ENCODE measurements at places on chromosomes 16 and 17.

- no peak for DNase-seq
These were observed 22.2 kb upstream of the ATP2A3 start for GRCh38 chr17:3986270-3986938.

GRCh38 chr17:7748076-7748775 is 30.7 kb downstream of the DNAH2 start:
- DNase-seq = peak; percentile 8

GRCh38 chr16:11098601-11099390 is 154.4 kb downstream of the CLEC16A start:
- DNase-seq = no peak

DNA sequence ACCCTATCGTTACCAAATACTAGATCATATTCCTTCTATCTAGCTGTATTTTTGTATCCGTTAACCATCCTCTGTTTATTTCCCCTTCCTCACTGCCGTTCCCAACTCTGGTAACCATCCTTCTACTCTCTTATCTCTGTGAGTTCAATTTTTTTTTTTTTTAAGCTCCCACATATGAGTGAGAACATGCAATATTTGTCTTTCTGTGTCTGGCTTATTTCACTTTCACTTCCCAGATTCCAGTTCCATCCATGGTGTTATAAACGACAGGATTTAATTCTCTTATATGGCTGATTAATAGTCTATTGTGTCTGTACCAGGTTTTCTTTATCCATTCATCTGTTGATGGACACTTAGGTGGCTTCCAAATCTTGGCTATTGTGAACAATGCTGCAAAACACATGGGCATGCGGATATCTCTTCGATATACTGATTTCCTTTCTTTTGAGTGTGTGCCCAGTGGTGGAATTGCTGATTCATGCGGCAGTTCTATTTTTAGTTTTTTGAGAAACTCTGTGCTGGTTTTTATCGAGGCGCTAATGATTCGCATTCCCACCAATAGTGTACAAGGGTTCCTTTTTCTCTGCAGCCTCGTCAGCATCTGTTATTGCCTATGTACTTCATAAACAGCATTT is 599.6 kb downstream of the TMEM114 start:
- no peak for DNase-seq

DNA sequence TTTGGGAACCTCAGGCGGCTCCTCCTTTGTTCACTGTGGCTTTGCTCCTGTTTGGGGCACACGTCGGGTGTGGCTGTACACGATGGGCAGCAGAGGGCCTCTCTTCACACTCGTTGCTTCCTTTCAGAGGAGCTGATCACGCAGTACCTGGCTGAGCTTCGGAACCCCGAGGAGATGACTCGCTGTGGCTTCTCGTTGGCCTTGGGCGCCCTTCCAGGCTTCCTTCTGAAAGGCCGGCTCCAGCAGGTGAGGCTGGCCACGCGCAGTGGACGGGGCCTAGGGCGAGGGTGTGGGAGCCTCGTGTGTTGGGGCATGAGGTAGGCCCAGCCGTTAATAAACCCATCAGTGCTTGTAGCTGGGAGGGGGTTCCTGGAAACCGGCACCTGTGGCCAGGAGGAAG is 85.0 kb upstream of the ZNF750 start:
- DNase-seq = no peak

GRCh38 chr17:60297760-60298401 is 94.1 kb downstream of the USP32 start:
- DNase-seq = no peak

GRCh38 chr17:73132085-73132492 is 32.7 kb upstream of the SSTR2 start:
- DNase-seq = no peak

GRCh38 chr16:86334079-86334635 is 176.2 kb upstream of the FOXF1 start:
- no peak for DNase-seq

DNA sequence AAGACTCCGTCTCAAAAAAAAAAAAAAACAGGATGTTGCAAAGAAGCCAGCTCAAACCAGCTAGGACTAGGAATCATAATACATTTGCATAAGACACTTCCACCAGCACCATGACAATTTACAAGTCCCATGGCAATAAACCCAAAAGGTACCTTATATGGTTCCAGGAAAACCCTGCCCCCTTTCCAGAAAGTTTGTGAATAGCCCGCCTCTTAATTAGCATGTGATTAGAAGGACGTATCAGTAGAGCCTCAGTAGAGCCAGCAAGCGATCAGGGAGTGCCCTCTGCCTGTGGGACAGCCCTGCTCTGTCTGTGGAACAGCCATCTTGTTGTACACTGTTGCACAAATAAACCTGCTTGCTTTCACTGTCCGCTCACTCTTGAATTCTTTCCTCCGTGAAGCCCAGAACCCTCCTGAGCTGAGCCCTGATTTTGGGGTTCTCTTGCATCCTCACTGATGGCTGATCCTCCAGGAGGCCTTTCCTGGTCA is 14.0 kb downstream of the NUPR1 start:
- DNase-seq = no peak

GRCh38 chr17:34974179-34974578 is 6.1 kb upstream of the LIG3 start:
- no peak for DNase-seq

DNA sequence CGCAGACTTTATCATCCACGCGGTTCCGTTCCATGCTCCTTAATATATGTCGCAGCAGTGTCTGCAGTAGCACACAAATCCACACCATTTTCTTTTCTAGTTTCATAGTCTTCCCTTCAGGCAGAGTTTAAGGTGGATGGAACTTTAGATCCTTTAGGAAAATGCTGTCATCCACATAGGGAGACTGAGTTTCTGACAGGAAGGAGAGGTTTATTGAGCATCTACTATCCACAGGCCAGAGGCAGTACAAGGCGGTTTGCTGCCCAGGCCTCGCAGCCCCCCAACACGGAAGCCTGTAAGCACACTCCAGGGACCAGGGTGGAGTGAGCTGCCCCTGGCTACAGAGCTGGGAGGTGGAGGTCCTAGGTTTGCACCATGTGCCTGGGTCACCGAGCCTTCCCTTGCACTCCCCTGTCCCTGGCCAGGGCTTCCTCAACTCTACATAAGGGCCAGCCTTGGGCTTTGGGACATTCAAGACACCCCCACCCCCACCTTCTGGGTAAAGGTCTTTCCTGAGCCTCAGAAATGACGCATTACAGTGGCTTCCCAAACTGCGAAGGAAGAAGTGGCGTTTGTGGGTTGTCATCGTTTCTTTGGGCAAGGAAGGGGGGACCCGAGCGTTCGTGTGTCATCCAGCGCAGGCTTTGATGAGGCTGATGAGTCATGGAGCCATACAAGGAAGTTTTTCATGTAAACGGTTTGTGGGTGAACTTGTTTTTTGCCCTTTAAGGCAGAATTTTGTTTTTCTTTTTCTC is 146.5 kb upstream of the PLCG2 start:
- no peak for DNase-seq

GRCh38 chr17:46056800-46057304 is 57.8 kb downstream of the STH start:
- no peak for DNase-seq

GRCh38 chr17:20728181-20728580 is 148.7 kb downstream of the CDRT15L2 start:
- no peak for DNase-seq

- DNase-seq = no peak
These were observed 10.9 kb upstream of the COL1A1 start for GRCh38 chr17:50212121-50212843.

DNA sequence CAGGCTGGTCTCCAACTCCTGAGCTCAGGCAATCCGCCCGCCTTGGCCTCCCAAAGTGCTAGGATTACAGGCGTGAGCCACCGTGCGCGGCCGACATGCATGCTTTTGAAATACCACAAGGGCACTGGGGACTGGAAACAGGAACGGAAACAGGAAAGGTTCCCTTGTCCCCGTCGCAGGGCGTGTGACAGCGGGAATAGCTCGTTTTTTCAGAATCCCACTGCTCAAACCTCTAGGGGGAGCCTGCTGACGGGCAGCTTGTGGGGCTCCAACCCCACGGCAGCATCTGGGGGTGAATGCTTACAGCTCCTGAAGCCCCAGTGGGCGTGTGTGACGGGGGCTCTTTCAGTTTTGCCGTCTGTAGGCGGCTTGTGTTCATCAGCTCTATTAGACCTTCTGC is 18.8 kb upstream of the ASGR2 start:
- DNase-seq = no peak

GRCh38 chr16:12245921-12246720 is 269.6 kb downstream of the SNX29 start:
- no peak for DNase-seq

GRCh38 chr16:74279805-74280204 is 16.8 kb upstream of the PSMD7 start:
- no peak for DNase-seq

DNA sequence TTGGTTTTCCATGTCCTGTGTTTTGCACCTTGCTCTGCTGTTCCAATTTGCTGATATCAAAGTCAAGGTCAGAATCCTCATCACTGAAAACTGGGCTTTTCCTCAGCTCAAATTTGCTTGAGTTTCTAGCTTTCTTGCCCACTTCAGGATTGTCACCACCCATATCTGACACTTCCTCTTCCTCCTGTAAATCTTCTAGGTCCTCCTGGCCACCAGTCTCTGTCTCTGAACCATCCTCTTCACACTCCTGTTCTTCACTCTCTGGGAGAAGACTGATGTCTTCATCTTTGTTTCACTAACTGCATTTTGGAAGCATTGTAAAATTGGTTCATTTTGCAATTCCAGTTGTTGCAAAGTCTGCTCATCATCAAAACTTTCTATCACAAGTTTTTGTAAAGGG is 63.4 kb upstream of the RBL2 start:
- DNase-seq = no peak

DNA sequence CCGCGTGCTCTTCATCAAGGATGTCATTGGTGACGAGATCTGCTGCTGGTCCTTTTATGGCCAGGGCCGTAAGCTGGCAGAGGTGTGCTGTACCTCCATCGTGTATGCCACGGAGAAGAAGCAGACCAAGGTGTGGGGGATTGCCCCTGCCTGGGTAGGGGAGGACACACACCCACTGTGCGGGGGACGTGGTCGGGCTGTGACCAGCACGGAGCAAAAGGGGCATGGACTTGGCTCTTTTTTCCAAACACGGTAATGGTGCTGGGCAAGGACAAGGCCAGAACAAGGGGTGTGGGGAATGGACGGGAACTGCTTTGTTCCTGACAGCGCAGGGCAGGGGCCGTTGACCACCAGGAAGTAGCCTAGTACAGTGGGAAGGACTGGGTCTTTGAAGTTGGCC is 6.8 kb downstream of the TNFAIP1 start:
- DNase-seq = no peak

GRCh38 chr17:4206962-4207361 is 56.8 kb downstream of the ANKFY1 start:
- DNase-seq = no peak

- no peak for DNase-seq
These were observed 54.4 kb downstream of the BPTF start for GRCh38 chr17:67879662-67880061.

DNA sequence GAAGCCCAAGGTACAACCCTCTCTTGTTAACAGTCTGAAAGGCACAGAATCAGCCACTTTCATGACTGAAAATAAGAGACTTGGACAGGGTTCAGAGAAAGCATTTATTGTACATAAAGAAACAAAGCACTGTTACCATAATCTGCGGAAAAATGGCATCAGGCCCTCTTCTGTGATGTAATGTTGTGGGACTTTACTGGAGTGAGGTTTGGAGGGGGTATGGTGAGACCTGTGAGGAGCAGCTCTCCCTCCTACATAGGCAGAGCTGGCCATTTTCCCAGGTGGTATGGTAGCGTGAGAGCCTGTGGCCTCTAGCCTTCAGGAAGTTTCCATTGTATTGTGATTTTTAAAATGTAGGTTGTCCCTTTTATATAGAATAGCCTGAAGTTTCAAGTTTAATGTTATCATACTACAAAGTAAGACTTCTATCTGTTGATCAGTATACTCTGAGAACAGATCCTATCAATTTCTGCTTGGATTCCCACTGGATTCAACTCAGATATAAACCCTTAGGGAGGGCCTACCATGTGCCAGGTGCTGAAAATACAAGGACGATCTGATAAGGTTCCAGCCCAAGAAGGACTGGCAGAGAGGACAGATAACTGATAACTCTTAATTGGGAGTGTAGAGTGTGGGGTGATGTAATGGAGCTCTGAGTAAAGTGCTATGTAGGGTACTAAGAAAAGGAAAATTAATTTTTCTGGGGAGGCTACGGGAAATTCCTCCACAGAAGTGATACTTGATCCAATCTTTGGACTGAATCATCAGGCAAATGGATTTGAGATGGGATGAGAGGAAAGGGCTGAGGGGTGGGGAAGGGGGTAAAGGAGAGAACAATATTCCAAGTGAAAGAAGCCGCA is 4.1 kb upstream of the YPEL2 start:
- DNase-seq = no peak

DNA sequence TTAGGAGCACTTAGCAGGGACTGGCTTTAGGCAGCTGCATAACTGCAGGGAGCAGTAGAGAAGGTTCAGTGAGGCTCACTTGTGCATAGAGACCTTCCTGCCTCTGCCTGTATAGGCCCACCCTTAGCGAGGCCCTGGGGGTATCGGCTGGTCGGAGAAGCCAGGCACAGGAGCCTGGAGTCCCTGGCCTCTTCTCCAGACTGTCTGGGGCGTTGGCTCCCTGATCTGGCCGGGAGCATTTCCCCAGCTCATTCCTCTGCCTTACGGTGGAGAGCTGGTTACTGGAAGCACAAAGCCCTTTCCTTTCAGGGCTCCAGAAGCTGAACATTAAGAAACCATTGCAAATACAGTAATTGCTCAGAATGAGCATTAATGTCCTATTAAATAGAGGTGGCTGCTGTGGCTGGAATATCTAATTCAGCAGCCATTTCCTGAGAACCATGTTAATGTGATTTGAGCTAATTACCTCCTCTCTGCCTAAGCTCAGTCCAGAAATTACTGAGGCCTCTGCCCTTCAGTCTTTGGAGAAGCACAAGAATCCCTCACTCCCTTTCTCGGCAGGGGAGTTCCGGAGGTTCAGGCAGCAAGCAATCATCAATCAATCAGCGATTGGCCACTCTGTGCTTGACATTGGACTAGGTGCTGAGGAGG is 18.8 kb upstream of the TMEM220 start:
- no peak for DNase-seq

DNA sequence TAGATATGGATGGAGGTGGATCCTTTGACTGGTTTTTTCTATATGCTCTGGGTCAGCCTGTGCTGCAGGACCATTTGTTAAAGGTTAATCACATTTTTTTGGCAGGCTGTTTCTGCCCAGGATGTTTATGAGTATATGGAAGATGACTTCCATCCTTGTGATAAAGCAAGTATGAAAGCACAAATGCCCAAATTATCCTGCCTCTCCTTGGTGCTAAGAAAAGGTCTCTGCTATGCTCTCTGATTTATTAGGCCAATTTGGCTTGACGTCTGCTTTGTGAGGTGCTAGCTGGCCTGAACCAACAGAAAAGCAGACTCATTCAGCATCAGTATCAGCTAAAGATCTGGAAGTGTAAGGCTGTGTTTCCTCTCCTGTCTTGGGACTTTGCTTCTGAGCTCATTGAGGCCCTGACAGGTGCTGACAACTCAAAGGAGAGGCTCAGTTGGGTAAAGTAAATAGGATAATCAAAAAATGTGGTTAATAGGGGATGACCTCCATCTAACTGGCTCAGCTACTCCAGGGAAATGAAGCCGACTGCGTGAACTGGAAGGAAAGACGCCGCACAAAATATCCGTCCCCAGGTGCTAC is 15.2 kb downstream of the ANKRD40 start:
- DNase-seq = no peak
